ENCODE measurements at places on chromosomes 3 and 15. TPM values are rescaled to one million over a fixed set of nuclear protein-coding genes. Genes with fewer than 3 reads are reported as not detected.

DNA sequence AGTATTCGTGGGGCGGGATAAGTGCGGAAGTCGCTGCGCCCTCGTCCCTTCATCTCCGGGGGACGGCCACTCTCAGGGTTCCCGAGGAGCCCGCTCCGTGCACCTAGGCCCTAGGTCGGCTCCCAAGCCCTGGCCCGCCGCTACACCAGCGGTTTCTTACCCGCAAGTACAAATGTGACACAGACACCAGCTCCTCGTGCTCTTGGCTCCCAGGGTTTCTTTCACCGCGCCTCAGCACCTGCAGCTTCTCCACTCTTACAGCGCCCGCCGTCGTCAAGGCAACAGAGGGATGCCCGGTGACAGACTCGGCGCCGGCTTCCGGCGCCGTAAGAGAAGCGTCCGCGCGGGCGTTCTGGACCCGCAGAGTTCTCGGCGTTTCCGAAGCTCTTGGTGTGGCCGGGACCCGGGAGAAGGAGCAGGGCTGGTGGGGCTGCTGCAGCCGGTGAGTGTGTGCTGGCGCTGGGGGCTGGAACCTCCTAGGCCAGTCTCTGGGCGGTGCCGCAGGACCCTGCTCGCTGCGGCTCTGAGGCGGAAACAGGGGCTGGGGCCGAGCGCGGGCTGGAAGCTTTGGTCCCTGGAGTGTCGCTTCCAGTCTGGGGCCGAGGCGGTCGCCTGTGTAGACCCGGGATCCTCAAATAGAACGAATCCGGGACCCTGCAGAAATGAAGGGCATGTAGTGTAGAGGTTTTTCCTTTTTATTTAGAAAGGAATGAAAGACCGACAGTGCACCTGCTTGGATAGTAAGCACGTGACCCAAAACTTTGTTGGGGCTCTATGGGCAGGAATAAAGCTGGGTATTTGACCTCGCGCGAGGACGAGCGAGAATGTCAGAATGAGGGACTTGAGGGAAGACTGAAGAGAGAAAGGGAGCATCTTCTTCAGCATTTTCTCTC is 155.4 kb upstream of the GOLGA6L4 start:
- H3K36me3 ChIP-seq, result no peaks in the 10 kb centered on the region
- peak; percentile 74 for DNase-seq
- no peaks in the 10 kb centered on the region for H3K27me3 ChIP-seq
- H3K4me3 ChIP-seq, result peak overlapping the region; percentile 82
- H3K27ac ChIP-seq, result no peak overlapping the region

- no peaks in the 10 kb centered on the region for H3K27me3 ChIP-seq
- DNase-seq, result no peak
- no peak overlapping the region for H3K4me3 ChIP-seq
- no peak overlapping the region for H3K27ac ChIP-seq
These were observed 463.5 kb downstream of the RAP2B start for GRCh38 chr3:153625506-153625905.

GRCh38 chr3:189269365-189269764 is 97.6 kb downstream of the TPRG1 start:
- H3K27ac ChIP-seq, result no peak overlapping the region
- no peaks in the 10 kb centered on the region for H3K36me3 ChIP-seq
- H3K4me3 ChIP-seq, result no peak overlapping the region
- no peaks in the 10 kb centered on the region for H3K27me3 ChIP-seq
- H3K4me1 ChIP-seq, result no peaks in the 10 kb centered on the region

- no peaks in the 10 kb centered on the region for H3K36me3 ChIP-seq
- peak; percentile 64 for DNase-seq
- H3K4me1 ChIP-seq, result no peaks in the 10 kb centered on the region
These were observed 3.3 kb downstream of the GABRG3 start for GRCh38 chr15:26974120-26974780.

- H3K4me3 ChIP-seq, result no peak overlapping the region
- H3K4me1 ChIP-seq, result peaks cover 3% of the 10 kb centered on the region
- no peaks in the 10 kb centered on the region for H3K36me3 ChIP-seq
- H3K27ac ChIP-seq, result no peak overlapping the region
These were observed 320.7 kb upstream of the GOLIM4 start for GRCh38 chr3:168416446-168416845.

DNA sequence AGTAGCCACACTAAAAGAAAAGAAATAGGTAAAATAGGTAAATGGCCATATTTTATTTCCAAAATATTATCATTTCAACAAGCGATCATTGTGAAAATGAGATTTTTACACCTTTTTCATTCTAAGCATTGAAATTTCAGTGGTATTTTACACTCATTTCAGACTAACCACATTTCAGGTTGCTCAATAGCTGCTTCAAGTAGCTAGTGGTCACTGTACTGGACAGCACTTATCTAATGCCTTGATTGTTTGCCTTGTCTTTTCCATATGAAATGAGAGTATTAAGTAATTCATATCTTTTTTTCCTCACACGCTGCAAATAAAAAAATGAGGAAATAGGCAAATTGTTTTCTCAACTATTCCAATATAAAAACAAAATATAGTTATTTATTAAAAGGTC is 332.8 kb downstream of the NLGN1 start:
- no peaks in the 10 kb centered on the region for H3K4me1 ChIP-seq
- DNase-seq, result no peak

DNA sequence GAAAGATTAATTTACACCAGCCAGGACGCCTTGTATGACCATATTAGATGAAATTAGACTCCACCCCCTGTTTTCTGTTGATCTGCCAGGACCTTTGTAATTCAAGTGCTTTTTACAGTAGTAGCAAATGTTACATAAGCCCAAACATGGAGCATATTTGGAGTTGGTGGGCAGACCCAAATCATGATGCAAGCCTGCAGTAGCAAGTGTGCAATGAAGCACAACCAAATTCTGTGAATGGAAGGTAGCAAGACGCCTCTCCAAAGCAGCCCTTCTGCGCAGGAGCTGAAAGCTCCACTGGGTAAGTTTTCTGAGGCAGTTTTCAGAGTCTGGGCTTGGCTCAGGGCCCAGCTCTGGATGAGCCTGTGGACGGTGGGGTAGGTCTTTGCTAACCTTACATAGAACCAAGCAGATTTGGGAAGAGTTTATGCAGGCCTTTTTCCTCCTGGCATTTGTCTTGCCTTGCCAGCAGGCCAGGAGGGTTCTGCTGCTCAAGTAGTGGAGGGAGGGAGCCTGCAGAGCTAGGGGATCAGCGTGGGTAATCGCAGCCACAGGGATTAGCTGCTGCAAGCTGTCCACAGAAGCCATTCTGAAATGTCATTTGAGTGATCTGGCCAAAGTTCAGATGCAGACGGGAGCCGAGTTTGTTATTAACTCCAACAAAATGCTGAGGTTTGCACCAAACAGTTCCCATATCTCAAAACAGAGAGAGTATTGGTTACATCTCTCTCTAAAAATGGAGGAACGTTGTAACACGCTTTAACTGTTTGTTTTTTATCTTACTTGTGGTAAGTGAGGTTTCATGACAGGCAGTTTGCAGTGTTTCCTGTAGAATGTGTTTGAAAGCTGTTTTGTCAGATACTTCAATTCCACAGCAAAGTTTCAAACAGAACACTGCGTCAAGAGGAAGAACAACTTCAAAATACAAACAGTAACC is 55.4 kb downstream of the PSMD6 start:
- no peak overlapping the region for H3K27ac ChIP-seq
- H3K27me3 ChIP-seq, result no peaks in the 10 kb centered on the region
- H3K4me1 ChIP-seq, result peaks cover 17% of the 10 kb centered on the region
- no peaks in the 10 kb centered on the region for H3K36me3 ChIP-seq
- DNase-seq, result no peak

DNA sequence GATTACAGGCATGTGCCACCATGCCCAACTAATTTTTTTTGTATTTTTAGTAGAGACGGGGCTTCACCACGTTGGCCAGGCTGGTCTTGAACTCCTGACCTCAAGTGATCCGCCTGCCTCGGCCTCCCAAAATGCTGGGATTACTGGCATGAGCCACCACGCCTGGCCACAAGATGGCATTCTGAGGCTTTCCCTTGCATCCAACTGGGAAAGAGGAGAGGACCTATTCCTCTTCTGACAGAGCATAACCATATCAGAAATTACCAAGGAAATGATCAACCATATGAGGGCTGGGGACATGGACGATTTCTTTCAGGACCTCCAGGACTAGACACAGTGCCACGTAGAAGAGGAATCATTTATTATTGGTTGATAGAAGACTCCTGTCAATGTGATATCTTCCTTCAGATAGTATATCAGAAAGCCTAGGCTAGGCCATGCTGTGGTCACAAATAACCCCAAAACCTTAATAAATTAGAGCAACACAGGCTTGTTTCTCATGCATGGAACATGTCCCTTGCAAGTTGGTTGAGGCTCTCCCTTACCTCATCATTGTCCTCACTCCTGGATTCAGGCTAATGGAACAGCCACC is 372.3 kb upstream of the IL12A start:
- H3K27ac ChIP-seq, result no peak overlapping the region
- no peak overlapping the region for H3K4me3 ChIP-seq
- no peaks in the 10 kb centered on the region for H3K27me3 ChIP-seq

- H3K4me3 ChIP-seq, result no peak overlapping the region
- no peak for DNase-seq
- peaks cover 4% of the 10 kb centered on the region for H3K36me3 ChIP-seq
These were observed 31.4 kb downstream of the RAF1 start for GRCh38 chr3:12632523-12632922.

- H3K27ac ChIP-seq, result no peak overlapping the region
- no peak for DNase-seq
- H3K27me3 ChIP-seq, result no peaks in the 10 kb centered on the region
- no peak overlapping the region for H3K4me3 ChIP-seq
These were observed 20.5 kb upstream of the ABHD2 start for GRCh38 chr15:89067751-89068150.

DNA sequence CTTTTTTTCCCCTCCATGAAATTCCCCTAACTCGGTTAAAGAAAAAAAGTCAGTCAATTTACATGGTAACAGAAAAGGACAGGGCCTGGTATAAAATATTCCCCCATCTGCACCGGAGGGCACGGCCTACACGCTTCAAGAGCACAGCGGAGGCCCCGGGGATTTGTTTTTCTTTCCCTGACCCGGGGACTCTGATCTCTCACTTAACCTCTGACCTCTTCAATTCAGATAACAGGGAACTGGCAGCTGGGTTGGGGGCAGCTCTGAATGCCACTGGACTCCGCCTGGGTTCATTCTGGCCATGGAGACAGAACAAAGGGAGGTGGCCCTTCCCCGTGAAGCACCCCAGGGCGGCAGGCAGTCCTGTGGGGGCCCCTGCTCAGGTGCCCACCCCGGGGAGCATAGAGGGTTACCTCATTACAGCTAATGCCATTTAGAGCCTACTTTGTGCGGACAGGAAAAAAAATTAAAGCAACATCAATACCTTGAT is 257.5 kb downstream of the SHQ1 start:
- no peaks in the 10 kb centered on the region for H3K4me1 ChIP-seq
- DNase-seq, result no peak
- H3K4me3 ChIP-seq, result peak overlapping the region; percentile 15
- H3K27me3 ChIP-seq, result no peaks in the 10 kb centered on the region
- H3K36me3 ChIP-seq, result no peaks in the 10 kb centered on the region

GRCh38 chr3:134562055-134562454 is 76.2 kb downstream of the CEP63 start:
- no peak overlapping the region for H3K4me3 ChIP-seq
- no peaks in the 10 kb centered on the region for H3K27me3 ChIP-seq
- no peak overlapping the region for H3K27ac ChIP-seq
- H3K4me1 ChIP-seq, result no peaks in the 10 kb centered on the region
- H3K36me3 ChIP-seq, result no peaks in the 10 kb centered on the region

DNA sequence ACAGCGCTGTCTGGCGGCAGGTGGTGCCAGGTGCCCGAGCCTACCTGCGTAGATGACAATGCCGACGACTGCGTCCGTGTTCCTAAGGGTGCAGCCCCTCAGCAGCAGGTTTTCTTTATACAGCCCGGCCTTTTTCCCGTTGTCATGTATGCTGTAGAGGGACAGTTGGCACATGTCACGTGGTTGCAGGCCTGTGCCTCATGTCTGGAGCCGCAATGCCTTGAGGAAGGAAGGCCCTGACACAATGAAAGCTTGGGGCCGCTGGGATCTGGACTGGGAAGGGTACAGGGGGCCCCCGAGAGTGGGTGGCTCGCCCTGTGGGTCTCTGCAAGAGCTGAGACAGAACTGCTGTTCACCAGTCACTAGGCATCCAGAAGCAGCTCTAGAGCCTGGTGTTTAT is 136.0 kb downstream of the ATP10A start:
- no peak for DNase-seq
- H3K4me1 ChIP-seq, result no peaks in the 10 kb centered on the region
- no peak overlapping the region for H3K27ac ChIP-seq
- no peaks in the 10 kb centered on the region for H3K36me3 ChIP-seq
- H3K4me3 ChIP-seq, result no peak overlapping the region
- no peaks in the 10 kb centered on the region for H3K27me3 ChIP-seq

DNA sequence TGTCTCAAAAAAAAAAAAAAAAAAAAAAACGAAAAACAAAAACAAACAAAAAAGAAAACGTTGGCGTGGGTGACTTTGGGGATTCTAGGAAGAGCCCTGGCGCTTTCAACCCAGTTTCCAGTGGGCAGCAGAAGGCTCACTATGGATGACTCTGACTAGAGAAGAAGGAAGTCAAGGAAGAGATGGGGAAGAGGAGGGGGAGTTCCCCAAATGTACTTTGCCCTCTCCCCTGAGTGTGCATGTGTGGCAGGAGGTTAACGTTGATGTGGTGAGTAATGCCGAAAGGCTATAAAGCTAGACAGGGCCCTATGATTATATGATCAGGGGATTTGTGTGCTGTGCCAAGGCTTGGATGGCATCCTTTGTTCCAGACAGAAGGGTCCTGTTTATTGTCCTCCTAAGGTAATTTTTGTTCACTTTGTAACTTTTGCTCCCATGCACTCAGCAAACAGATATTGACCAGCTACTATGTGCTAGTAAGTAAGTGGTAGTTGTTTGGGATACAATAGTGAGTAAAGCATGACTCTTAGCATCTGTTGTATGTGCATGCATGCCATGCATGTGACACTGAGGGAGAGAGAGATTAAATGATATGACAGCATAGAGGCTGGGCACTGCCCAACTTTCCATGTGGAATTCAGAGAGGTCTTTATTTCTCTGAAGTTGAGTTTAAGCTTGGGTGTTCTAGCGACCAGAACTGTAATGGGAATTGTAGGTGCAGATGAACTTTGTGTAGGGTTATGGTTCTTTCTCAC is 750 bp upstream of the HHLA2 start:
- no peaks in the 10 kb centered on the region for H3K27me3 ChIP-seq
- DNase-seq, result no peak
- H3K36me3 ChIP-seq, result peaks cover 5% of the 10 kb centered on the region

GRCh38 chr15:56353740-56354139 is 11.5 kb upstream of the TEX9 start:
- peaks cover 3% of the 10 kb centered on the region for H3K4me1 ChIP-seq
- H3K27me3 ChIP-seq, result no peaks in the 10 kb centered on the region
- H3K27ac ChIP-seq, result no peak overlapping the region
- H3K4me3 ChIP-seq, result no peak overlapping the region

The FANCD2OS gene
- not detected for total RNA-seq

The ZNF502 gene
- total RNA-seq, result not detected

The ABHD14A gene
- 3.0 TPM for total RNA-seq

The GOLGA6L9 gene
- 3.9 TPM for total RNA-seq

The SV2B gene
- 0.07 TPM for total RNA-seq

The GOLGA6L10 gene
- total RNA-seq, result 2.0 TPM

The CHRNB4 gene
- 1.9 TPM for total RNA-seq

The STAC gene
- 3.0 TPM for total RNA-seq

The SYNPR gene
- total RNA-seq, result 0.64 TPM
